ENCODE measurements at places on chromosomes 3 and 15.

DNA sequence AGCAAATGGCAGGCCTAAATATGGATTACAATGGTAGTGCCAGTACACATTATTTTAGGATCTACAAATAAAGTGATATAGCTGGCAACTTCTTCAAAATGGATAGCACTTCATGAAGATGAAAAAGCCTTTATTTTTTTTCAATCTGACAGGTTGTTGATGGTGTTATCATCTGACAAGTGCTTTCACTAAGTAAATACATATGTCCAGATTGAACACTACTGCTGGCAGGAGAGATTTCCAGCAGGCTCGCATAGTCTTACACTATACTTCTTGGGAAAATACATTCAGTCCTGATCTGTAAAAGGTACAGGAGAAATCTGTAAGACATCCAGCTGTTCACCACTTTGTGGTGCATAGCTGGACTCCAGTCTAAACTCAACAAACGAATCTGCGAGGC, 50.9 kb upstream of the ALCAM start:
- no peak for DNase-seq

DNA sequence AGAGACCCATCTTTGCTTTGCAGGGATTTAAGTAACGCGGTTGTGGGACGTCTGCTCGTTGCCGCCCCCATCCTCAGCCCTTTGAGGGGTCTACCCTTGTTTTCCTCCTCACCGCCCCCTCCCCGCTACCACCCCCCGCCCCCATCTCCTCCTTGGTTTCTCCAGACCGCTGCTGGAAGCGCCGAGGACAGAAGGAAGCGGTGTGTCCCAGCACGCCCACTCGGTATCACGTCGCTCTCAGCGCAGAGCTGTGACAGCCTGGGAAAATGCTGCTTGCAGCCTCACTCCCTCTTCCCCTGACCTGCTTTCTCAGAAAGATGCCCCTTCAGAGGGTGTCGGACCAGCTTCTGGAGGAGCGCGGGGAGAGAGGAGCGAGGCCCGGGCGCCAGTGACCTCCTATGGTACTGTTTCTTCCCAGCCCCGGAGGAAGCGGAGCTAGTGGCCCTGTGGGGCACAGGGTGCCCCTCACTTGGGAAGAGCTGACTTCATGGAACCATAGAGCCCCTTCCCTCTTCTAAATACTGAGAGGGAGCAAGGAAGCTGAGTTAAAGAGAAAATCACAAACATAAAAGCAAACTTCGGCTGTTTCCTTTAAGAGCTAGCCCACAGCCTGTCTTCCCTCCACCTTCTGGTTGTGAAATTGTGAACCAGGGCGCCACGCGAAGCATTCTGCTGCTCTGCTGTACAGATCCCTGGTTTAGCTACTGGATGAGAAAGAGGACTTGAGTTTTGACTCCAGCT, 698 bp downstream of the IL1RAP start:
- DNase-seq = no peak

GRCh38 chr3:94269763-94270162, 206.9 kb downstream of the NSUN3 start:
- no peak for DNase-seq

DNA sequence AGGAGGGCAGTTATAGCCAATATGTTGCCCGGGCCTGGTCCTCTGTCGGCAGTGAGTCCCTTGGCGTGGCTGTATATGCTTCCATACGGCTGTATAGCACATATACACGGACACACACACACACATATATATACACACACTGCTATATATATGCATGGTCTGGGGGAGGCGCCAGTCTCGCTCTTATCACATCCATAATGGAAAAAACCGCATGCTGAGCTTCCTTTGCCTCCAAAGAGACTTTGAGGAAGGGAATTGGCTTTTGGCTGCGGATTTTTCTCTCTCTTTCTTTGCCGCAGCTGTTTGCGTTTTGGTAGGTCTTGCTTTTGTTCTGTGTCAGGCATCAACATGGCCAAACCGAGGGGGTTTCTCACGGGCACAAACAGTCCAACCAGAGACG, 11.3 kb upstream of the TMEM115 start:
- DNase-seq = no peak

DNA sequence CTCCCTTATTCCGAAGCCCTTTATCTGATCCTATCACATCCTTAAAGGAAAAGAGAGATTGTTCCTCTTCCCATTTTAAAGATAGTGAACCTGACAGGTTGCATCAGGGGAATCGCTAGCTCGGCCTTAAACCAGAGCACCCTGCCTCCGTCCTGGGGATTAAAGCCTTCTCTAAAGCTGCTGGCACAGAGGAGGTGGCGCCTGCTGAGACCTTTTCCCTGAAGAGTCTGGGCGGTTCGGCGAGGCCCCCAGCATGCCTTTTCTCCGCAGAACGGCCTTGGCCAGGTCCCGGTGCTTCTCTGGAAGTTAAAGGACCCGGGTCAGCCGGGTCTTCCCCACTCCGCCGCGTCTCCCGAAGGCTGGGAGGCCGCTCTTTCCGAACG, 593 bp downstream of the FAM219B start:
- DNase-seq = peak; percentile 35

- no peak for DNase-seq
Observed at GRCh38 chr3:97687734-97688133, 76.8 kb upstream of the ARL6 start.

DNA sequence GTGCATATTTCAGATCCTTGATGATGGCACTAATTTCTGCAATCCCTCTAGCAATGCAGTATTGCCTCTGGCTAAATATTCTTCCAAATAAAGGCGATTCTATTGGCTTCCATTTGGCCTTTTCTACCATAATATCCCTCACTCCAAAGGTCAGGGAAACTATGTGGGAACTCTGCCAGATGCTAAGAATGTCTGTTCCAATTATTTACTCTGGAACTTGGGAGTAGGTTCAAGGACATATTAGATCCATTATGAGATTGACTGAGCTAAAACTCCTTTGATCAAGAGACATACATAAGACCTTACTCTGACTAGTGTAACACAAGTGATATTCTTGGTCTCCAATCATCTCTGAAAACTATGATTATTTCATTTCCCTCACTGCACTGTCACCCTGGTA, 674.5 kb upstream of the NECTIN3 start:
- no peak for DNase-seq

All from frontal cortex (tissue), 4 donors.